ENCODE measurements at places on chromosomes 11 and 22.

DNA sequence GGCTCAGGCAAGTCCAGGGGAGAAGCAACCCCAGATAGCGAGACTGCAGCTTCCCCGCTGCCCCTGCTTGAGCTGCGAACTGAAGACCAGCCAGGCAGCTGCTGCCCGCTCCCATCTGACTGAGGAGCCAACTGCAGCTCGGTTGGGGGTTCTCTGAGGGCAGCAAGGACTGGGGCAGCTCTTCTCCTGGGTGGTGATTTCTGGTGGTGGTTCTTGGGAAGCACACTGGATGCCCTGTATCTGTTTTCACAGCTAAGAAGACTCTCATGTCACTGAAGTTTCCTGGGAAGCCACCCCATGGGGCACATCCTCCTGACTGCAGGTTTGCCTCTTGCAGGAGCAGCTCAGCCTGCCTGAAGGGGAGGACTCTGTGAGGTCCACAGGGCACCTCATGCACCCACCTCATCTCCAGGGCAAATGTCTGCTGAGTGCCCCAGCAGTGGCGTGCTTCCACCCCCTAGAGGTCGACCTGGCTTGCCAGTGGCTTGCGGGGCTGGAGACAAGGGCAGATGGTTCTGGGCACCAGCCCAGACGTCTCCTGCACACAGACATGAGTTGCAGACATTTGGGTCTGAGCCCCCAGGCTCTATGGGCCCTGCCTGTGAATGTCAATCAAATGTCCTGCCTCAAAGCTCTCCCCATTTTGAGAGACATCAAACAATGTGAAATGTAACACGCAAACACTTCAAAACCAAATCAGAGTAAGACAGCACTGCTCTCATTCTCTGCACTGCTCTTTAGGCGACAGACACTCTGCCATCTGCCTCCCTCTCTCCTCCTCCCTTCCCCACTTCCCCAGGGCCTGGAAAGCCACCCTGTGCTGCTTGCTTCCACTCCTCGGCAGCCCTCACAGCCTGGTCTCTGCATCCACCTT, 800.9 kb downstream of the BRD1 start:
- ATAC-seq, result no peak

- ATAC-seq, result no peak
Measured at GRCh38 chr11:45223496-45223895, 62.6 kb downstream of the SYT13 start.

- no peak for ATAC-seq
Measured at GRCh38 chr11:108131993-108132392, 10.6 kb downstream of the ACAT1 start.

GRCh38 chr11:116913000-116913399, 75.6 kb upstream of the APOA1 start:
- ATAC-seq, result no peak

DNA sequence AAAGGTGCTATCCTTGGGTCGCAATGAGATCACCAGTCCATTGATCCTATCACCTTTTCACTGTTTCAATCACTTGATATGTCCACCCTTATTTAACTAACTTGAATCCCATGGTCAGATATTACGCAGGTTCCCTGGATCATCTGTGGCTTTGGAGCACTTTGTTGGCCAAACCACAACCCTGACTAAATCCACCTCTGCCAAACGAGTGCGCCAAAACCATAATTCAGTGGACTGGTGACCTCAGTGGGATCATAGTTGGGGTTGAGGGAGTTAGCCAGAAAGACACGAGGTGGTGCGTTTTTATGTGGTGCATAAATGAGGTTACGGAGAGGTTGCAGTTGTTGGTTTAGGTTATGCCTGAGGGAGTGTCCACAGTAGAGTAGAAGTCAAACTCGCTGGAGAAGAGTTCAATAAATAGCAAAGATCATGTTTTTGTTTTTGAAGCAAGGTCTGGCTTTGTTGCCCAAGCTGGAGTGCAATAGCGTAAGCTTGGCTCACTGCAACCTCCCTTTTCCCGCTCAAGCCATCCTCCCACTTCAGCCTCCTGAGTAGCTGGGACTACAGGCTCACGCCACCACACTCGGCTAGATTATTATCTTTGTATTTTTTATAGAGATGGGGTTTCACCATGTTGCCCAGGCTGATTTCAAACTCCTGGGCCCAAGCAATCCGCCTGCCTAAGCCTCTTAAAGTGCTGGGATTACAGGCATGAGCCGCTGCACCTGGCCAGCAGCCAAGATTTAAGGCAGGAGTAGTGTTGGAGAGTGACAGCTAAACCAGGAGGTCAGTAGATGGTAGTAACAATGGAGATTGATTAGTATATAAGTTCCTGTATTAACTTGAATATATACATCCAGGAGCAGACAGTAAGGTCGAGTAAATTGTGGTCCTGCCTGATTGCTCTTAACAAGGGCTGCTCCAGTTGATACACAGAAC, 4.5 kb downstream of the FOXR1 start:
- ATAC-seq, result no peak

GRCh38 chr22:36258701-36259614, 6.0 kb downstream of the APOL1 start:
- peak; percentile 90 for ATAC-seq

- no peak for ATAC-seq
Measured at GRCh38 chr22:49869086-49869830, 15.6 kb downstream of the ZBED4 start.

- ATAC-seq, result peak; percentile 90
Measured at GRCh38 chr11:78039919-78040671, 17.0 kb upstream of the KCTD14 start.

DNA sequence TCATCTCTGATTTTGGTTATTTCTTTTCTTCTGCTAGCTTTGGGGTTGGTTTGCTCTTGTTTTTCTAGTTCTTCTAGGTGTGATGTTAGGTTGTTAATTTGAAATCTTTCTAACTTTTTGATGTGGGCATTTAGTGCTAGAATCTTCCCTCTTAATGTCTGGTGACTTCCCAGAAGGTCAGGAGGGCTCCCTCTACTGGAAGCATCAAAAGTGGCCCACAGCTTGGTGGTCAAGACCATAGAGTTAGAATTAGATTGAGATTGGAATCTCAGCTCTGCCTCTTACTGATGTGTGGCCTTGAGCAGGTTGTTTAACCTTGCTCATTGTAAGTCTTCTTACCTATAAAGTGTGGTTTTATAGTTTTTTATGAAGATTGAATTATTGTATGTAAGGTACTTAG, 99.3 kb downstream of the FDX1 start:
- no peak for ATAC-seq

GRCh38 chr11:62645671-62645945, 805 bp downstream of the GANAB start:
- ATAC-seq, result peak; percentile 1

GRCh38 chr11:19200410-19201201, 1.2 kb downstream of the CSRP3 start:
- ATAC-seq, result no peak

GRCh38 chr11:22930816-22931594, 70.7 kb upstream of the CCDC179 start:
- ATAC-seq, result peak; percentile 72

- no peak for ATAC-seq
Measured at GRCh38 chr11:62513626-62514025, 33.0 kb downstream of the AHNAK start.

Data from activated T-helper 17 cell treated with anti-CD3 and anti-CD28 coated beads, Interleukin-2, amount 50 U/mL, for 72 hours (primary cell).